ENCODE measurements at places on chromosomes 11 and 22. TPM values are rescaled to one million over a fixed set of nuclear protein-coding genes. Genes with fewer than 3 reads are reported as not detected.
A peak's percentile ranks its signal among the peaks of the same experiment; 100 is the strongest.

The TBX1 gene
- 4.8 TPM for total RNA-seq

DNA sequence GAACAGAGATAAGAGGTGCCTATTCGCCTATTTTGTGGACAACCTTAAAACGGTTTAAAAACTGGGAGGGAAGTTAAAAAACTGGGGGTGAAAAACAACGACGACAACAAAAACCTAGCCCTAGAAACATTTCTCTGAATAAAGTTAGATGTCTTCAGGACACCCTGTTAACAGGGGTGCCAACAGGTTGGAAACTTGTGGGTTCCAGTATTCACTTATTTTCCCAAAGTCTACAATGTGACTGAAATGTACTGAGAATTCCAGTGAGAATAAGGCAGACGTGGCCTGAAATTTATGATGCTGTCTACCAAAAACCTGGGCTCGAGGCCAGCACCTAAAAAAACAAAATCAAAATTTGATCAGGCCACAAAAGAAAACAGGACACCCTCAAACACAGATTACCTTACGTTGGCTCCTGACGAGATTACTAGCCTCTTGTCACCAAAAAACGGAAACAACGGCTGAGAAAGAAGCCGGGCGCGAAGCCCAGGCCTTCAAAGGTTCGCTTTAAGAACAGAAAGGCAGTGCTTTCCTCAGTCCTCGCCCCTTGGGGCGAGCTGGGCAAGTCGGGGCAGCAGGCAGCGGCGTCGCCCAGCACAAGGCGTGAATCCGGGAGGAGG lies 906 bp downstream of the CCDC90B start:
- peak; percentile 51 for DNase-seq

The PPME1 gene
- total RNA-seq = 28.3 TPM

DNA sequence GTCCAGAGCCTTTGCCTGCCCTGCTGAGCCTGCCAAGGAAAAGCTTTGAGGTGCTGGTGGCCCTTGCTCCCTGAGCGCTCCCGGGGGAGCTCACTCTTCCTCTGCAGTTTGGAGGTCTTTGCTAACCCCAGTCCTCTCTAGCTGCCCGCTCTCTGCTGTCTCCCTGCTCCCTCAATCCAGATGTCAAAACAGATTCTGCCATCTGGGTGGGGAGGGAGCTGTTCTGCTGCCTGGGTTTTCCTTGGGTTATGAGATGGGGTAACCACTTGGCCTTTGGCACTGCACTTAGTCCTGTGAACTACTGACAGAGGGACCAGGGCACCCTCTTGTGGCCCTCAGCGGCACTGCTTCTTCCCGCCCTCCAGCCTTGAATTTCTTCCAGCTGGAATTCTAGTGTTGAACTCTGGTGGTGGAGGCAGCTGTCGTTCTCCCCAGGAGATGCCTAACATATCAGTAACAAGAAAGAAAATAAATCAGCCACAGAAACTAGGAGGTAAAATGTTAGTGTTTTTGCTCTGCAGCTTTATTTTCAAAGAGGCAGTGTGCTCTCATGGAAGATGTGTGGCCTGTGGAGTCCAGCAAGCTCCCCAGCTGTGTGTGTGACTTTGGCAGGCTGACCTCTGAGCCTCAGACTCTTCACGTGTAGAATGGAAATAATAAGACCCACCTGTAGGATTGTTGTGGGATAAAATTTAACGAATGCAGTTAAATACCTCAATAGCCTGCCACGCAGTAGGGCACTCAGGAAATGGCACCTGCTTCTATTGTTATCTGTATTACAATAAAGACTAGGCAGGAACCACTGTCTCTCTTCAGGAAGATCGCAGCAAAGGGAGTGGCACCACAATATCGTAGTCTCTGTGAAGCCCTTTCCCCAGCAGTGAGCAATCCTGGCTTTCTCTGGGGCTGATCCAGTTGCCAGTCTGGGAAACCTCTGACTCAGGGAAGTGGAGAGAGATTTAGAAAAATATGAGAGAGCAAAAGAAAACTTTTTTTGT lies 23.4 kb downstream of the ARFGAP2 start:
- DNase-seq = peak; percentile 85

DNA sequence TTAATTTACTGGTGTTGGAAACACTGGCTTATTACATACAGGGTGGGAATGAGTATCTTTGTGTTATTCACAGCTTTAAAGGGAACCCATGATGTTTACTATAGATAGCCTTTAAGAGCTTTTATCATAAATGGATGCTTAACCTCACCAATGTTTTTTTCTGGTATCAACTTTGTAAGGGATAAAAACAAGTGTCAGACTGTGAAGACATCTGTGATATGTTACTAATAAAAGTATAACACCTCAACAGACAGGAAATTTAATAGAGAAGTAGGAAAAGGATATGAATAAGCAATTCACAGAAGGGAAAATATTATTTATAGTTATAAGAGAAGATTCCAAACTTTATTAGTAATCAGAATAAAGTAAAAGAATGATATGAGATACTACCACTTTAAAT lies 46.3 kb downstream of the ACAT1 start:
- no peak for DNase-seq

DNA sequence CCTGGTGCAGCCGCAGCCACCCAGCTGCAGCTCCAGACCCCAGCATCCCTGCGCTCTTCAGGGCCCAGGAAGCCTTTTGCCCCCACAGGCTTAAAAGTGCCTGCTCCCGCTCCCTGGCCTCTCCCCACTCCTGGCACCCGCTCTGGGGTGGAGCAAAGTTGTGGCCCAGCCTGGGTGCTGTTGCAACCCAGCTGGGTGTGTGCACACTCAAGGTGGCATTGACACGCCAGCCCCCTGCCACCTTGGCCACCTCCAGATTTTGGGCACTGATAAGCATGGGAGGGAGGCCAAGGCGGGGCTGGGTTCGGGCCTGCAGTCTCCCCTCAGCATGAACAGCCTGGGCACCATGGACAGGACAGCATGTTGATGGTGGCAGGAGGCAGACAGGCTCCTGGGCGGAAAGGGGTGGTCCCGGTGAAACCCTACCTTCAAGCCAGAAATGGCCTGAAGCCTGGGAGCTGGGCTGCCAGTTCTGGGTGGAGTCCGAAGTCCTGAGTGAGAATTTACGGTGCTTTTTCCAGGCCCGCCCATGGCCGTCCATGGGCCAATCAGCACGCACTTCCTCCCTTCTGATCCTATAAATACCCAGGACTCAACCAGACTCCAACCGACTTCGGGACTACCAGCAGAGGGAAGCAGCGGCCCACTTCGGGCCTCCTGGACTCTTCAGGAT lies 23.6 kb upstream of the RNASEH2C start:
- DNase-seq = no peak

- no peak for DNase-seq
These were observed 26.1 kb downstream of the UBE2L3 start for GRCh38 chr22:21593406-21594232.

DNA sequence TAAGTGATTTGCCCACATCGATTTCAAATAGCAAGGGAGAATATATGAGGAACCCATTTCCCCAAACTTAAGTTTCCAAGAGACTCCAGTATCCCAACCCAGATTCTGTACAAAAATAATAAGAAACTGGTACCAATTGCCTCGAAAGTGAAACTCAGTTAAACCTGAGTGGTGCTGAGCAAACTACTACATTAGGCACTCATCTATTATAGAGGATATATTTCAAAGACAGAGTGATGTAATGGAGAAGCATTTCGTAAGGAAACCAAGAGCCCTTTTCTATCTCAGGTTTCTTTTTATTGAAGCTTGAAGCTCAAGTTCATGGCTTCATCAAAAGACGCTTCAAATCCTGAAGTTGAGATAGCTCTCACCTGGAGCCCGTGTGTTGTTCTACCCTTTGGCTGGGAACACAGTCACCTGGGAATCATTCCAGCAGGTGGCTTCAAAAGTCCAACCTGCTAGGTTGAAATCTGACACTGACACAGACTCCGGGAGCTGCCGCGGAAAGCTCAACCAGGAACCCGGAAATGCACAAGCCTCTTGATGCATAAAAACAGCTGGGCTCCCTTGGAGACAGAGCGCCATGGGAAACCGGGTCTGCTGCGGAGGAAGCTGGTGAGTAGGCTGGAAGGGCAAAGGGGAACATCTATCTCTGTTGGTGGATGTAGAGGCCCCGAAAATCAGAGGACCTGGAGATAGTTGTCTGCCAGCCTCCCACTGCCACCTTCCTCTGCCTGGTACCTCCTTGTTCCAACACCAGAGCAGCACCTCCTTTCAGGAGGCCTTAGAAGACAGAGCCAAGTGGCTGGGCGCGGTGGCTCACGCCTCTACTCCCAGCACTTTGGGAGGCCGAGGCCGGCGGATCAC lies at the start of gene C11orf52:
C11orf52 (plus strand) TSS at position 524 of the 867 bp plus-strand sequence; CDS start at position 584, 60 bp downstream.
- DNase-seq = peak; percentile 59

DNA sequence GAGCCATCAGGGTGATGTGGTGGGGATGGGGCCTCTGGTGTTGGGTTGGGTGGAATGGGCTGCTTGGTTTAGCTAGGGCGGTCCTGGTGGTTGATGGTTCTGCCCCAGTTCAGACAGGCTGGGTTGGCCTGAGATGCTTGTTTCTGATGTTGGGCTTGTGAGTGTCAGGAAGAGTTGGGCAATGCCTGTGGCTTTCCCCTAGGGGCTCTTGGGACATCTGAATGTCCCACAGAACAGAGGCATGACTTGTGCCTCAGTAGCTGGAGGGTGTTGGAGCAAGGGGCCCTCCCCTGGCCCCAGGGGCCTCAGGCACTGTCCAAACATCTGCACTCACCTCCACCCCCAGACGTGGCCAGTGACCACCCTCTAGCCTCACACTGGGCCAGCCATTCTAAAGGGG lies 14.0 kb upstream of the CTSD start:
- no peak for DNase-seq

GRCh38 chr11:72653649-72654048 lies 20.6 kb downstream of the PDE2A start:
- DNase-seq = no peak

- no peak for DNase-seq
These were observed 112.0 kb downstream of the SGSM3 start for GRCh38 chr22:40482391-40482790.

- no peak for DNase-seq
These were observed 21.0 kb downstream of the ASCL2 start for GRCh38 chr11:2249189-2249916.
